ENCODE measurements at places on chromosomes 7 and 10. TPM values are rescaled to one million over a fixed set of nuclear protein-coding genes. Genes with fewer than 3 reads are reported as not detected.
A peak's percentile ranks its signal among the peaks of the same experiment; 100 is the strongest.

GRCh38 chr7:148238761-148239325 is 351.7 kb upstream of the C7orf33 start:
- no peak for DNase-seq

DNA sequence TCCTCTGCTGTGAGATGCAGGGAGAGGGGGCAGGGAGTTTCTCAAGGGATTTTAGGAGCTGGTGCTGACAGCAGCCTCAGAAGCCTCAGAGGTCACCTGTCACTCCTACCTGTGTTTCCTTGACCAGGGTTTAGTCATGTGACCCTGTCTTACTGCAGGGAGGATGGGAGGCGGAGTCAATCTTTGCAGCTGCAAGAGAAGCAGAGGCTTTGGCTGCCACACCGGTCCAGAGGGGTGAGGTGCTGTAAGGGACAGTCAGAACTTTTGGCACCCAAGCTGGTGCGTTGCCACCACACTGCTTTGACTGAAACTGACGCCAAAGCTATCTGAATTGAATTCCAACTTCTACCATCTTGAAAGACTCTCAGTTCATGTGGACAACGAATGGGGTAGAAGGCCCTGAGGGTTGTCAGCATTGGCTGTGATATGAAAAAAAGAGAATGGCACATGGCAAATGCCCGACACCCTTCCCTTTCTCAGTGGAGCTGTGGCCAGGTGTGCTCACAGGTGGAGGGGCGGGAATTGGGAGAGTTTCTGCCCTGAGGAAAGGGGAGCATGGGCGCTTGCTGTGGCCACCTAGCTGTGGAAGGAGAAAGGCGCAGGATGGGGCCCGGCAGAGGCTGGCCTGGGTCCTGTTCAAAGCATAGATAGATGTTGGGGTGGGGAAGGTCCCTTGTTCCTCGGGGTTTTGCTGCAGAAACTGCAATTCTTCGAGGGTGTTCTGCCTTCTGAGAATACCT is 69.3 kb downstream of the ARHGAP22 start:
- no peak for DNase-seq

- no peak for DNase-seq
Measured at GRCh38 chr7:7385421-7385820, 150.3 kb downstream of the COL28A1 start.

MALRD1 gene
- total RNA-seq = 3.6 TPM

GRCh38 chr7:67519171-67519570 is 522.5 kb downstream of the TYW1 start:
- no peak for DNase-seq

- DNase-seq = no peak
Measured at GRCh38 chr10:33240931-33241330, 93.5 kb downstream of the NRP1 start.

GRCh38 chr7:25963733-25964132 is 188.3 kb upstream of the NFE2L3 start:
- DNase-seq = no peak

- no peak for DNase-seq
Measured at GRCh38 chr7:132656341-132656740, 80.1 kb upstream of the PLXNA4 start.

- no peak for DNase-seq
Measured at GRCh38 chr7:84076219-84076618, 118.4 kb downstream of the SEMA3A start.

CYREN gene
- total RNA-seq = 15.1 TPM

IMMP2L gene
- 14.8 TPM for total RNA-seq

DNA sequence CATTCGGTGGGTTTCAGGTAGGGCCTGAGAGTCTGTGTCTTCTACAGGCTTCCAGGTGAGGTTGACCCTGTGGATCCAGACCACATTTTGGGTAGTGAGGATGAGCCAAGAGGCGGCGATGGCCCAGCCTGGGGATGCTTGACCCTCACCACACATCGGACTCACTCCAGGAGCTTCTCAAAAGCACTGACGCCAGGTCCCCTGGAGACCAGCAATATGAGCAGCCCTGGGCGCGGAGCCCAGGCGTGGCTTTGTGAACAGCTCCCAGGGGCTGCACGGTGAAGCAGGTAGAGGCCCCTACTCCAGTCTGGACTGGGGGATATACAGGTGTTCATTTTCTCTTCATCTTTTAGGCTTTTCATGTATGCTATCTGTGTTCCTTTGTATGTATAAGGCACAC is 139.7 kb upstream of the PCBD1 start:
- no peak for DNase-seq

DNA sequence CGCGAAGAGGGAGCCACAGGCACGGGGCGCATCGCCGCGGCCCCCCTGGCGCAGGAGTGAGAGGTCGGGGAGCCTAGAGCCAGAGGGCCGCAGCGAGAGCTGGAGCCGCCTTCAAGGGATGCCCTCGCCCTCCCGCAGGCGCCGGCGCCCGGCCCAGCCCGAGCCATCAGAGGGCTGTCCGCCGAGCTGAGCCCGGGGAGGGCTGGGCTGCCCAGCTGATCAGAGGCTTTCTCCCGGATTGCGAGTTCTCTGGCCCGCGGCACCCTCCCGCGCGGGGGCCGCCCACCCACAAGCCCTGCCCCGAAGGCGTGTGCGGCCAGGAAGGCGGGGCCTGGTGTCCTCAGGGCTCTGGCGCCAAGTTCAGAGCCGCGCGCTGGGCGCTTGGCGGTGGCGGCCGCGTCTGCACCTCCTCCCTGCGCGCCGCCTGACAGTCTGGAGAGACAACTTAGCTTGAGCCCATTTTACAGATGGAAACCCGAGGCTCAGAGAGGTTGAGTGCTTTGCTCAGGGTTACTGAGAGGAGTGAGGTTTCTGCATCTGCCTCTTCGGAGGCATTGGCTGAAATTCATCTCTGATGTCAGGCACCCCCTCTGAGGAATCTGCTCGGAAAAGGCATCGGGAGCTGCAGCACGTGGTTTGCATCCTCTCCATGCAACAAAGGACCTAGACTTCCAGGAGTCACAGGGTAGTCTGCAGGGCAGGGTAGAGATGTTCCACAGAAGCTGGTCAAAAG is 3.8 kb upstream of the ANTXRL start:
- peak; percentile 80 for DNase-seq

DNA sequence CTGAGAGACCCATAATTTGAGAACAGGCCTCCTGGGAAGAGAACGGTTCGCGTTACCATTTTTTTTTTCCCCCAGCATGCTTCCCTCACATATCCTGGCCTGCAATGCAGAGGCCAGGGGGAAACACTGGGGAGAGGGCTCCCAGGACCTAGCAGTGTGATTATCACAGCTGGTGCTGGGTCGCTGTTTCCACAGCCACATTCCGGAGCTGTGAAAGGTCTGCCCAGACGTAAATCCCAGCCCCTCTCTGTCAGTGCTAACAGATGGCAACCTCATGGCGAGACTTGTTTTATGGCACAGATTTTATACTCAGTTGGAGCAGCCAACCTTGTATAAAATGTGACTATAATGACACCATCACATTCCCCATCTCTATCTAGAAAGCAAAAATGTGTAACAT is 150.5 kb downstream of the PLXDC2 start:
- no peak for DNase-seq

GRCh38 chr7:41592794-41593193 is 110.1 kb downstream of the INHBA start:
- no peak for DNase-seq

STEAP1 gene
- 0.16 TPM for total RNA-seq

DNA sequence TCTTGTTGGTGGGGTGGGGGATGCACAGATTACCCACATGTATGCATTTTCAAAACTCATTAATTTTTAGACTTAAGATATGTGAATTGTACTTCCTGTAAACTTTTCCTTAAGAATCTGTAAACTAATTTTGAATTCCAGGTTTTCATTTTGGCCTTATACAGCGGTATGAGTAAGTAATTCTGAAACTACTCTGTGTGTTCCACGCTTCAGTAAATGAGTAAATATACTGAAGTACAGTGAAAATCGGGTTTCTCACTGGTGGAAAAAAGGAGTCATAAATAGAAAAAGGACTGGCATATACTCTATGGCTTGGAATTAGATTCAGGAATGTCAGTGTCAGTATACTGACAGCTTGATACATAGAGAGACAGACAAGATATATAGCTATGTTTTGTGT is 72.8 kb downstream of the CTTNBP2 start:
- no peak for DNase-seq

SPAM1 gene
- total RNA-seq = not detected

FFAR4 gene
- total RNA-seq = not detected

- DNase-seq = no peak
Measured at GRCh38 chr10:112307358-112308124, 24.3 kb downstream of the TECTB start.

DNA sequence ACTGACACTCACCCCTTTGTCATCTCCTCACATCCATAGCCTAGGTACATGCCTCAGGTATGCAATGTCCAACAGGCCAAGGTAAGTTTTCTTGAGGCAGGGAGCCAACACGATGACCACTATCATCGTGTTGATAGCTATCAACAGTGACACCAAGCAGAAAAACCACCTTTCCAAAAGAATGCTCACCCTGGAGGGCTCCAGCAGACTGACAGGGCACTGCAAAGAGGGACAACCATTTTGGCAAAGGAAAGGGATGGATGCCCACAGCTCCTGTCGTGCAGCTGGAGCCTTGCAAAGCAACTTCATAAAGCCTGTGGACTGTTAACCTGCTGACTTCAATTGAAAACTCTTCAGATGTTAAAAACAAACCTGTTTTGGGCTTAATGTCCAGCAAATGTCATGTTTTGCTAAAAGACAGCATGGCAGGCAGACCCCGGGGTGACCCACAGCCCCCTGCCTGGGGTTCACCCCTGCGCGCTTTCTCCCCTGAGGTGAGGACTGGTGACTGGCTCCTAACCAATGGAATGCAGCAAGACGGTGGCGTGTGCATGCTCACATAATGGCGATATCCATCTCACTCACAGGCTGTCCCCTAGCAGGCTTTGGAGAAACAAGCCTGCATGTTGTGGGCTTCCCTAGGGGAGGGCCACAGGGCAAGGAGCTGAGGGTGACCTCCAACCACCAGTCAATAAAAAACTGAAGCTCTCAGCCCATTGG is 293.8 kb downstream of the TCERG1L start:
- no peak for DNase-seq

KCNH2 gene
- total RNA-seq = 8.0 TPM

DNA sequence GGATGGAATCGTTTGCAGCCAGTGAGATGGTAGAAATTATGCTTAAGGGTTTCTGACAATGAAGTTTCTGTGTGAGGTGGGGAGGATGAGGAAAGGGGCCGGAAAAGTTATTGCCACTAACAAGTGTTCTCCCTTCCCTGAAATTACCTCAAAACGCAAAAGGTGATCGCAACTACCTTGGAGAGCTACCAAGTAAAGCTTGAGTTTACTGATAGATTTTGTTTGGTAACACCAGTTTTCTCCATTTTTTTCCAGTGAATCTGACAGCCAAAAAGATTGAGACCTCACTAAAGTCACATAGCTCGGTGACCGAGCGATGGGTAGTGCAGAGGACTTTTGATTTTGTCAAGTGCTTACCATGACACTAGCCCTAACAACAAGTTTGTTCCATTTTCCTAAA is 1.6 kb downstream of the SUV39H2 start:
- DNase-seq = no peak

- no peak for DNase-seq
Measured at GRCh38 chr7:44463169-44463808, 27.2 kb downstream of the NUDCD3 start.

DNA sequence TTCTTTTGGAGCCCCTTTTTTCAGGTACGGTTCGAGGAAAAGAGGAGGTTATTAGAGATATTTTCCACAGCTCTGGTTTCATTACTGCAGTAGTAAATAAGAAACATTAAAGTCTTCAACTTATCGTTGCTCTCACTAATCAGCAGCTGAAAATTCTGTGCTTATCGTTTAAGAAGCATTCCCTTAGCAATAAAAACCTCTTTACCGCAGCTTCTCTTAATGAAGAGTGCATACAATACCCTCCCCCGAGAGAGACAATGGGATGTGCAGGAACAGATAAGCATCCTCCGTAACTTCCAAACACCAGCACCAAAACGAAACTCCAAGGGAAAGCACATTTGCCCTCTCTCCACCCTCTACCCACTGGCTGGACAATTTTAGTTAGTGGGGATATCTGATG is 384.5 kb downstream of the NEBL start:
- no peak for DNase-seq

GRCh38 chr7:56127241-56127975 is 11.2 kb upstream of the NUPR2 start:
- no peak for DNase-seq

- no peak for DNase-seq
Measured at GRCh38 chr7:77245015-77245755, 45.6 kb upstream of the FGL2 start.

DNA sequence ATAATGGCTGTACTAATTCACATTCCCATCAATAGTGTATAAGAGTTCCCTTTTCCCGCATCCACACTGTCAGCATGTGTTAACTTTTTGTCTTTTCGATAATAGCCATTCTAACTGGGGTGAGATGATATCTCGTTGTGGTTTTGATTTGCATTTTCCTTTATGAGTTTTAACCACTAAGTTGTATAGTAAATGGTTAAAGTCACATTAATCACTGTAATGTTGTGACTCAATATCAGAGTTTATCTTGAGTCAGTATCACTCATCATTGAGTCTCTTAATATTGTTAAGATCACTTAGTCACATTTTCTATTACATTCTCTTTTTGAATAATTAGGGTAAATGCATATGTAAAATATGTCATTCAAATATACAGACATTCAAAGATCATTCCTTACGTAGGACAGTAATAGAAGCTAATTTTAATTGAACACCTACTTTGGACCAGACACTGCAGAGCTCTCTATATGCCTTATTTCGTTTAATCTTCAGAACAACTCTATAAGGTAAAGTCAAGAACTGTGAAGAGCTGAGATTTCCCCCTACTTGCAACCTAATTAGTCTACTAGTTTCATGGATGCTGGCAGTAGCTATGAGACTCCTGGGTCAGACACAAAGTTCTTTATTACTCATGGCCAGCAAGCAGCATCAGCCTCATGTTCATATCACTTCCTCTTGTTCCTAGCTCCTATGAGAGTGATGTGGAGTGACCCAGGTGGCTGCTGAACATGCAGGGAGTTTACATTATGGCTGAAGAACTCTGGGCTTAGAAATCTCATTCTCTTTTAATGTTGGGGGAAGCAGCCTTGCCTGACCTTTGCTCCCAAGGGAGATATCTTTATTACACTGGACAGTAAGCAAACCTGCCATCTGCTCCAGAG is 30.5 kb downstream of the CREB5 start:
- DNase-seq = no peak

- no peak for DNase-seq
Measured at GRCh38 chr10:132994185-132994796, 51.9 kb upstream of the CFAP46 start.

GRCh38 chr10:54869022-54869421 is 68.0 kb upstream of the PCDH15 start:
- no peak for DNase-seq

DNA sequence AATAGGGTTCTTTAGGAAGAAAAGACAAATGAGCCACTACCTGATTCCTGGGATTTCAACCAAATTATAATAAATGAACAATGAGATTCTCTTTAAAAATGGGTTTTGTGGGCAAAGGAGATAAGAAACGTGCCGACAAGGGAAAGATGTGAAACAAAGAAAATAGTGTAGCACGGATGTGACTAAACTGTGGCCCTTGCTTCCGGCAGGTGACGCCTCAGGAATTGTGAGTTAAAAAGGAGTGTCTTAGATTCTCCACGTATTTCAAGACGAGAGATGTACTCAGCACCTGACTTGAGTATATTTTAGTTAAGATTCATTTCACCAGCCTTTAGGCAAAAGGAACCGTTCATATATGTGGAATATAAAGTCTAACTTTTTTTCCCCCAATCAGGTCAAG is 75.9 kb downstream of the DNAH11 start:
- no peak for DNase-seq

GRCh38 chr10:78952686-78953085 is 116.1 kb upstream of the ZMIZ1 start:
- no peak for DNase-seq

SLC29A4 gene
- 16.1 TPM for total RNA-seq
